ENCODE measurements at places on chromosomes 16 and 17.

DNA sequence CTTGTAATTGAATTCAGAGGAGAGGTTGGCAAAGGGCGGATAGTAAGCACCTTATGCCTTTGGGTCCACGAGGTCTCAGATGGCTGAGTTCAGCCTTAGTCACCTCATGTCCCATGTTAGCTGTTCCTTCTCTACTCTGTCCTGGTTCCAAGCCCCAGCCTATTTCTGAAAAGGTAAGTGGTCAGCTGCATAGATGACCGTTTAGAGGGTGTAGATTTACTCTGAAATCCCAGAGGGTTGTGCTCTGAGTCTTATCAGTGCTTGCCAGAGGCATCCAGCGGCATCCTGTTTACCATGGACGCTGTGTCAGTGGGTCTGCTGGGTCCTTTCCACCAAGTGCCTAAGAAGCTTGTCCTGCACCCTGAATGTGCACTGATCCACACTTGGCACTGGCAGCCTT lies 1.9 kb downstream of the ZNF778 start:
- DNase-seq: no peak

- DNase-seq: no peak
Measured at GRCh38 chr16:84759061-84759460, 59.3 kb downstream of the USP10 start.

DNA sequence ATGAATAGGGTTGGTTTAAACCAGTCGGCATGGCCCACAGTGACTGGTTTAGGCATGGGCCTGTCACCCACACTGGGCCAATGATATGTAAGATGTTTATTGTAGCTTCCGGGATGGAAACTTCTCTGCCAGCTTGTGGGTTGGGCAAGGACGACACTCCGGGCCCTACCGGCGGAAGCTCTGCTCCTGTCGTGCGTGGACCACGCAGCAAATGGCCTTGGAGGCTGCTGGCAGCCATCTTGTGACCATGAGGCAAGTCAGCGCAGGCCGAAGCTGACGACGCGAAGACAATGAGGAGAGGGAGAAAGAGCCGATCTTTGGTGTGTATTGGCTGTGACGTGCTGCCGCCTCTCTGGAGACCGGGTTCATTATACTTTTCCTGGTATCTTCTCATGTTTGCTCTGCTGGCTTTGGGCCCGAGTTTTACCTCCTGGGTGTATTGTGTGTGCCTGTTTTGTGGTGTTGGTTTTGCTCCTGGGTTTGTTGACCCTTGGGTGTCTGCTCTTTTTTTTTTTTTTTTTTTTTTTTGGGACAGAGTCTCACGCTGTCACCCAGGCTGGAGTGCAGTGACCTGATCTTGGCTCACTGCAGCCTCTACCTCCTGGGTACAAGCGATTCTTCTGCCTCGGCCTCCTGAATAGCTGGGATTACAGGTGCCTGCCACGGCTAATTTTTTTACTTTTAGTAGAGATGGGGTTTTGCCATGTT lies 15.4 kb downstream of the SLC25A10 start:
- no peak for DNase-seq

DNA sequence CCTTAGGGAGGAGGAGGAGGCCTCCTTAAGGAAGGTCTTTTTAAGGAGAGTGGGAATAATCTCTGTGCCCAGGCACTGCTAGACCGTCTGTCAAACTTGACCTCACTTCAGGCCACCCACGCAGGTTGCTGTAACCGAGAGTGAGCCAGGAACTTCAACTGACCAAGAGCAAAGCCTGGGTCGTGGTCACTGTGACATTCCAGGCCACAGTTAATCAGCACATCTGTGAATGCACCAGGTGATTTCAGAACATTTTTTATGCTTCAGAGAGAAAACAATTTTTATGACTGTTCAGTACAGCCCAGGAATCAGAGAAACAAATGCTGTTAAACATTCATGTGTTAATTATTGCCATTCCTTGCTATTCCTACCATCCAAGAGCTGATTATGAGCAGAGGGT lies 226.6 kb upstream of the ASIC2 start:
- no peak for DNase-seq

GRCh38 chr17:72569148-72569946 lies 448.5 kb downstream of the SOX9 start:
- DNase-seq: no peak

GRCh38 chr16:89907055-89907814 lies 11.4 kb upstream of the MC1R start:
- no peak for DNase-seq

DNA sequence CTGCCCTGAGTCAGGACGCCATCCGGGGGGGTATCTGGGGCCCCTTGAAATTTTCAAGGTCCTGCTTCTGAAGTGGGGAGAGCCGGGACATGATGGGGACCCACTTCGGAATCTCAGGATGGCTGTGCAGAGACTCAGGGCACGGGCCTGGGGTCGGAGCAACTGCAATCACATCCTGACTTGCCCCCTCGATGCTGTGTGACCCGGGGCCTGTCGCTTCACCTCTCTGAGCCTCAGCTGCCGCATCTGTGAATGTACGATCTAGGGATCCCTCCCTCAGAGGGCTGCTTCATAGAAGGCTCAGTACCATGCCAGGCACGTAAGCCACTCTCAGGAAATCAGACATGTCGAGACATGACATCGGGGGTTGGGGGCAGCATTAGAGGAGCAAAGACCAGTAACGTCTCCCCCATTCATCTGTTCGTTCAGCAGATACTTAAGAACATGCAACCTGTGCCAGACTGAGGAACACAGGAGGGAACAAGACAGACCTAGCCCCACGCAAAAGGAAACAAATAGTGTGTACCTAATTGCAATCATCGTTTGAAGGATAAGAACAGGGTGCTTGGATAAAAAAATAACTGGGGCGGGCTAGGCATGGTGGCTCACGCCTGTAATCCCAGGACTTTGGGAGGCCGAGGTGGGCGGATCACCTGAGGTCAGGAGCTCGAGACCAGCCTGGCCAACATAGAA lies 229.6 kb downstream of the PARN start:
- no peak for DNase-seq

DNA sequence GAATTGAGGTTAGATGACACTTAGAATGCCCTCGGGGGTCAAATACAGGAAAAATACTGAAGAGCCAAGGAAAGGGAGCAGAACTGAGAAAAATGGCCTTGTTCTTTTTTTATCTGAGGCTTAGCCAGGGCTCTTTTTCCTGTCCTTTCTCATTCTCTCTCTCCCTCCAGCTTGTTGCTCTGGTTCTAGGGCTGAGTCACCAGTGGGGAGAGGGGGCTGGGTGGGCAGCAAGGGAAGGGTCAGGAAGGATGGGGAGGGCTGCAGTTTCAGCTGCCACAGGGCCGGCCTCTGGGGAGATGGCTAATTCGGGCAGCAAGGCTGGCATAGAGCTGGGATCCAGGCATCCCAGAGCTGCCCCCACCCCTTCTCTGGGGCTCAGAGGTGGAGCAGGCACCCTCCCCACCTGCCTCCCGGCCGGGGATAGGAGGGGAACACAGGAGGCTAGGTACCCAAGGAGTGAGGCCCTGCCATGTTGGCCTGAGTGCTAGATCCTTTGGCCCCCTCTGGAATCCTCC lies 3.9 kb downstream of the ITGA3 start:
- DNase-seq: peak; percentile 61

DNA sequence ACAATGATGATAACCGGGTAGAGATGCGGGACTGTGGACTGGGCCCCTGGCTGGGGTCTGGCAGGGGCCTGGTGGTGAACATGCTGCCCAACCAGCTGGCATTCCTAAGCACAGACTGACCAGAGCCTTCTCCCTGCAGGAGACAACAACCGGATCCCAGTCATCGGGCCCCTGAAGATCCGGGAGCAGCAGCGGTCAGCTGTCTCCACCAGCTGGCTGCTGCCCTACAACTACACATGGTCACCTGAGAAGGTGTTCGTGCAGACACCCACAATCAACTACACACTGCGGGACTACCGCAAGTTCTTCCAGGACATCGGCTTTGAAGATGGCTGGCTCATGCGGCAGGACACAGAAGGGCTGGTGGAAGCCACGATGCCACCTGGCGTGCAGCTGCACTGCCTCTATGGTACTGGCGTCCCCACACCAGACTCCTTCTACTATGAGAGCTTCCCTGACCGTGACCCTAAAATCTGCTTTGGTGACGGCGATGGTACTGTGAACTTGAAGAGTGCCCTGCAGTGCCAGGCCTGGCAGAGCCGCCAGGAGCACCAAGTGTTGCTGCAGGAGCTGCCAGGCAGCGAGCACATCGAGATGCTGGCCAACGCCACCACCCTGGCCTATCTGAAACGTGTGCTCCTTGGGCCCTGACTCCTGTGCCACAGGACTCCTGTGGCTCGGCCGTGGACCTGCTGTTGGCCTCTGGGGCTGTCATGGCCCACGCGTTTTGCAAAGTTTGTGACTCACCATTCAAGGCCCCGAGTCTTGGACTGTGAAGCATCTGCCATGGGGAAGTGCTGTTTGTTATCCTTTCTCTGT lies 5.1 kb upstream of the SLC7A6 start:
- DNase-seq: no peak
